ENCODE measurements at places on chromosomes 2 and 18.

DNA sequence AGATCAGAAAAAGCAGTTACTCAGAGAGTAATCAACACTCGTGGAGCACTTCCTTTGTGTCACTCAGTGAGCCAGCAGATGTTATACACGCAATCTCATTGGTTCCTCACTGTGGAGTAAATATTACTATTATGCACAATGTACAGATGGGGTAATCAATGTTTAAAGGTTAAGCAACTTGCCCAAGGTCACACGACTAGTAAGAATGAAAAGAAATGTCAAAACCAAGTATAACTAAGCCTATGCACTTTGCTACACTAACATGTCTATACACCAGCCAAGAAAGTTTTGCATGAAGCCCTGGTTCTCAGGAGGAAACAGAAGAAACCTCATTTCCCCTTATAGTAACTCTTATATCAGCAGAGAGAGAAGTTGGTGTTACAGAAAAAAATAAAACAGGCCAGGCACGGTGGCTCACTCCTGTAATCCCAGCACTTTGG lies 5.4 kb downstream of the METTL21A start:
- peak; percentile 14 for DNase-seq

- DNase-seq: no peak
These were observed 192.5 kb downstream of the HAUS1 start for GRCh38 chr18:46296656-46297055.

DNA sequence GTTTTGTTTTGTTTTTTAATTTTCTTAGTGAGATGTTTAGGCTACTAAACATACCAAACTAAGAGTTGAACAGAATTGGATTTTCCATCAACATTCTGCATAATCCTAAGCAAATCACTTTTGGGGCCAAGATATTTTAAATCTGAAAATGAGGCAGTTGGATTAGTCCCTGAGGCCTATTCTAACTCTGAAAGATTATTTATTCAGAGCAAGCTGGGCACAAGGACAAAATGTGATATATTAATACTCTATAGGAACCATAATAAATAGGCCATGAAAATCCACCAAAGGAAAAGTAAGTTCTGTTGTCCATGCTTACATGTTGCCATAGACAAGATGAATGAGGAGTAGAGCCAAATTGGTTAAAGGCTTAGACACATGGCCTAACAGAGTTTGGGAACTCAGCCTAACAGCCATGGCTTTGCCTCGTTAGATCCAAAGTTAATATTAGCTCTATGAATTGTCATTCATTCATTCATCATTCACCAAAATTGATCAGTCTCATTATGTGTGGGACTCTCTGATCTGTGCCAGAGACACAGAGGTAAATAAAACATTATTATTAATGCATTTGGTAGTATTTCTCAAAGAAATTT lies 183.5 kb downstream of the SCG2 start:
- DNase-seq: no peak

- DNase-seq: no peak
These were observed 185.6 kb downstream of the CTIF start for GRCh38 chr18:48724442-48724841.

- peak; percentile 96 for DNase-seq
These were observed 3.7 kb downstream of the GPR17 start for GRCh38 chr2:127649684-127650040.

GRCh38 chr2:196260546-196260945 lies 89.2 kb upstream of the STK17B start:
- DNase-seq: no peak

GRCh38 chr18:47512726-47513435 lies 261.4 kb upstream of the SKOR2 start:
- no peak for DNase-seq

DNA sequence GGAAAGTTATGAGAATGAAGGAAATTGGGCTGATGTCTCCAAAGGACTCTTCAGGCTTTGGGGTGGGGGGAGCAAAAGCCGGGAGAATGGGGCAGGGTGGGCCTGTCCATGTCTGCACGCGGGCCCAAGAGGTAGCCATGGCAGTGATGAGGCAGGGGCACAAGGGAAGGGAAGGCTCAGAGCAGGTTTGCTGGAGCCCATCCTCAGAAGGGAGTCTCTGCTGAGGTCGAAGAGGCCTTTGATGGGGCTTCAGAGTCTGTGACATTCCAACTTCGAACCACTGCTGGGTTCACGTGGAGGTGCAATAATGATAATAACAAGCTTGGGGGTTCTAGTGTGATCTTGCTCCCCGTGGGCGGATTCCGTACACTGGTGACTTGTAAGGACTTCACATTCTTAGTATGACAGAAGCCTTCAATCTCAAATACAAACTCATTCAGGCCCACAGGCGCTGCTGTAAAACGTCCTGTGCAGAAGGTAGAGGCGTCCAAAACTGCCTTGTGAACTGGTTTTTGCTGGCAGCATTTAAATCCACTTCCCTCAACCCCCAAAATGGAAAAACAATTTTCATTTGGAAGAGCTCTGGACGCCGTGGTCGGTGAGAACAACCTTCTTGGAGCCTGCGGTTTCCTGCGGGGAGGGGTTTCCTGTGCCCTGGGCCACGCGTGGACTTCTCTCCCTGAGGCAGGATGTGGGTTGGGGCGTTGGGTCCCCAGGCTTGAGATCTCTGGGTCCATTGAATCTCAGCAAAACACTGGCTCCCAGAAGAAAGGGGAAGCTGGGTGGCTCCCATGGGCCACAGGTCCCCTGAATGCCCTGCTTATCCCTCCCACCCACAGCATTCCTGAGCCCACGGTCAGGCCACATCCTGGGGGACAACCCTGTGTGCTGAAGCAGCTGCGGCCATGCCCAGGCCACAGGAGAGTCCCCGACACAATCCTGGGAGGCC lies 151.0 kb downstream of the TPO start:
- no peak for DNase-seq

GRCh38 chr2:211611061-211611518 lies 927.5 kb downstream of the ERBB4 start:
- no peak for DNase-seq

DNA sequence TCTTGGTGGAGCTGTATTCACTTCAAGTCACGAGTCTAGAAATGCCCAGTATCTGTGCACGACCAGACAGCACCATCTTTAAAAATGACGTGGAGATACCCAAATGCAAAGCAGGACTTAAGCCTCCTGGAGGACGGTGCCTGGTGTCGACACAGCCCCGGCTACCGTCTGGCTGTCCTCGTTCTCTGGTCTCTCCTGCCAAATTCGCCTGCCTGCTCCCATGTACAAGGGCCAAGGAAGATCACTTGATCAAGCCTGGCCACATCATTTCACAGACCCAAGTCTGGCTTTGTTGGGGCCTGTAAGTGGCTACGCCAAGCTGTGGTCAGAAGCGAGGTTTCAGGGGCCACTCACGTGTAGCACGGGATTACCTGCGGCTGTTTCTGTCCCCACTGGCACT lies 9.4 kb downstream of the ODC1 start:
- DNase-seq: no peak

- DNase-seq: no peak
These were observed 14.4 kb downstream of the SLC39A6 start for GRCh38 chr18:36114738-36115137.

DNA sequence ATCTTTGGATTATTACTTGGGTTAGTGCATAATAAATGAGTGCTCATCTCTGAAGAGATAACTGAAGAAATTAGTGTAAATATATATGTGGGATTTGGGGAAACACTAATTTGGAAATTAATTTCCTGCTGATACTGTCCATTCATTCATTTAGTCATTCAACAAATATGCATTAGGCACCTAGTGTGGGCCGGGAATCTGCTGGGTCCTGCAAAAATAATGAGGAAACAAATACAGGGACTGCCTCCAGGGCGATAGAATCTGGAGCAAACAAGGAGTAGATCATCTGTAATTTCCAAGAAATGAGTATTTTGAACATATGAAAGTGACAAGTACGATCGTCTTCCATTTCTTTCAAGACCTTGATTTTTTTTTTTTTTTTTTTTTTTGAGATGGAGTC lies 203.7 kb upstream of the LYPD1 start:
- no peak for DNase-seq

DNA sequence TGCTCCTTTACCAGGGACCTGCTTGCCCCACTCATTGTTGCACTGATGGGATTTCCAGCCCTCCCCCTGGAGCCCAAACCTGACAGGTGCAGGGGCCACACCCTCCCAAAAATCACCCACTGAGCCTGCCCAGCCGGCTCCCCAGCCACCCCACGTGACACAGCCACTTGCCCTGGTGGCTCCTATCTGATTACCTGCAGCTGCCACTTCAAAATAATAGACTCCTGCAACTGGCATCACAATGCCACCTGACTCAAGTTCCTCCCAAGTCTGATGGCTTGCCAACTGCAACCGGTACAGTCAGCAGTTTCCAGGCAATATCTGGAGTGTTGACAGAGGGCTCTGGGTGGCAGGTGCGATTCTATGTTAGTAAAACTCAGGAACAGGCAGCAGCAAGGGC lies 66.2 kb downstream of the CRACDL start:
- DNase-seq: no peak

DNA sequence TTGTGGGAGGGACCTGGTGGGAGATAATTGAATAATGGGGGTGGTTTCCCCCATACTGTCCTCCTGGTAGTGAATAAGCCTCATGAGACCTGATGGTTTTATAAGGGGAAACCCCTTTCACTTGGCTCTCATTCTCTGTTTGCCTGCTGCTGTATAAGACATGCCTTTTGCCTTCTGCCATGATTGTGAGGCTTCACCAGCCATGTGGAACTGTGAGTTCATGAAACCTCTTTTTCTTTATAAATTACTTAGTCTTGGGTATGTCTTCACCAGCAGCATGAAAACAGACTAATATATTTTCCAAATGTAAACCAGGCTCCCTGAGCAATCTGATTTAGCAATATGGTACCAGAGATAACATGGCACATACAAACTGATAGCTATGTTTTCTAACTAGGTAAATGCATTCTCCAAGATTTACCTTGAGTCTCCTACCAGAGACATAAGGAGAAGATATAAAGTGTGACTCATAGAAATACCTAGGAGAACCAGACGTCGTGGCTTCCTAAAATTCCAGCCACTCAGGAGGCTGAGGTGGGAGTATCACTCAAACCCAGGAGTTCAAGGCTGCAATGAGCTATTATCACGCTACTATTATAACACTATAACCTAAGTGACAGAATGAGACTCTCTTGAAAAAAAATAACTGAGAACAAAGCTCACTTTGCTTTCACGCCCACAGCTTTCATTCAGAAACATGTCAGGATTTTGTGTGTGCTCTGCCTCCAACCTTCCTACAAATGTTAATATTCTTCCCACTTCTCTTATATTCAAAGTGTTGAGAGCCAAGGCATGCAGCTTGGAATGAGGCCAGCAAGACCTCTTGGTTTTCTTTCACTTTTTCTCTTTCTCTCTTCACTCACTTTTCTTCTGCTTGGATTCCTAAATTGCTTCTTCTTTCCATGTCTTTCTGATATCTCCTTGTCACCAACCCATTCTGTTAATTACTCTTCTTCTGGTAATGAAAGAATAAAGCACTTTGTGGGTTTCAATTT lies 263.9 kb upstream of the UBE2E3 start:
- no peak for DNase-seq

GRCh38 chr2:26934335-26934724 lies 36.1 kb upstream of the MAPRE3 start:
- DNase-seq: no peak
